SK-MEL-5 (cell line): ENCODE measurements at places on chromosomes 16 and 17. TPM values are rescaled to one million over a fixed set of nuclear protein-coding genes. Genes with fewer than 3 reads are reported as not detected.
A peak's percentile ranks its signal among the peaks of the same experiment; 100 is the strongest.

ZNF764 gene
- 4.1 and 4.9 TPM in 2 replicates for total RNA-seq

DNA sequence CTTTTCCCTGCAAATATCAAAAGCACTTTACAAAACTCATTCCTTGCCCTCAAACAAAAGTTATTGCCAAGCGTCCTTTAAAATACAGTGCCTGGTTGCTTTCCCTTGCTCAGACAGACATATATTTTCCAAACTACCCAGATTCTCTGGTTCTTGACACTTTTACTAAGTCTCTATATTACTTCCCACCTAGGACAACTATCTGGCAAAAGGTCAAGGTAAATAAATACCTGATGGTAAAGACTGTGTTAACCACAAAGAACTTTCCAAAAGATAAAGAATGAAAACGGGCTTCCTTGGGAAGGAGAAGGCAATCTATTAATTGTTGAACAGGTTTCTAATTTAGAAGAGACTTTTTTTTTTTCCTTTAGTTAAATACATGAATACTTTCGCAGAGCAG is 1.9 kb downstream of the HS3ST3A1 start:
- no peak for DNase-seq

KSR1 gene
- 4.4 and 4.7 TPM in 2 replicates for total RNA-seq

GRCh38 chr16:90008708-90009145 is 10.5 kb downstream of the DBNDD1 start:
- no peak for DNase-seq

- DNase-seq: peak; percentile 20
Measured at GRCh38 chr16:12646490-12647274, 157.0 kb downstream of the CPPED1 start.

DNA sequence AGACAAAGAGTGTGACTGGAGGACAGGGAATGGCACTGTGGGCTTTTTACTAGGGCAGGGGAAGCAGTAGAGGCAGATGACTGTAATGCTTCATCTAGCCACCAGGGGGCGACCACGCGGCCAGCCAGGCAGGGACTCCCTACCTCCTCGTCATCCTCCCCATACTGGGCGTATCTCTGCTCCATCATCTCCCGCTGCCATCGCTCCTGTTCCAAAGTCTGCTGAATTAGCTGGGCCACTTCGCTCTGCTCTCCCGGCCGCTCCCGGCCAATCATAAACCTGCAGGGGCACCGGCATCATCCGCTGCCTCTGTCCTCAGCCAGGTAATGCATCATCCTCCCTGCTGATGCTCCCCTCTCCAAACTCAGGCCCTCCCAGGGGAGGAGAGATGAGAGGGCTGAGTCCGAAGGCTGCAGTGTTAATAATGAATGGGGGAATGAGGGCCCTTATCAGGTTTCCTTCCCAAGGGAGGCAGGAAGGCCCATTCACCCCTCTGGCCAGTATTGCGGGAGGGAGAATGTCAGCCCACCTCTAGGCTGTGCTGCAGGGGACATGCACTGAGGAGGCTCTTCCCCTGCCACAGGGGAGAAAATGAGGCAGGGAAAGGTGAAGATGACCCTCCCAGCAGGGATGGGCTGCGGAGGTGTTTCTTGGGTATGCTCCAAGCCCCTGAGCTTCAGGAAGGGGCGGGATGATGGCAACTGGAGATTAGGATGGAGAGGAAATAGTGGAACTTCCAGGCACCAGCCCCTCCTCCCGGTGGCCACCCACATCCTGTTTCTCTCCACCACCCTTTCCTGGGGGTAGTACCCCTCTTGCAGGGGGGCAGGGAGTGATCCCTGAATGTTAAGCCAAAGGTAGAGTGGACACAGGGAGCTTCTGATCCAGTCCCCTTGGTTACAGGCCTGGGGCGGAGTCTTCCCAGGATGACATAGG is 10.3 kb upstream of the SAMD14 start:
- DNase-seq: peak; percentile 82

ABCA8 gene
- total RNA-seq: 30.7 and 33.8 TPM in 2 replicates

DNA sequence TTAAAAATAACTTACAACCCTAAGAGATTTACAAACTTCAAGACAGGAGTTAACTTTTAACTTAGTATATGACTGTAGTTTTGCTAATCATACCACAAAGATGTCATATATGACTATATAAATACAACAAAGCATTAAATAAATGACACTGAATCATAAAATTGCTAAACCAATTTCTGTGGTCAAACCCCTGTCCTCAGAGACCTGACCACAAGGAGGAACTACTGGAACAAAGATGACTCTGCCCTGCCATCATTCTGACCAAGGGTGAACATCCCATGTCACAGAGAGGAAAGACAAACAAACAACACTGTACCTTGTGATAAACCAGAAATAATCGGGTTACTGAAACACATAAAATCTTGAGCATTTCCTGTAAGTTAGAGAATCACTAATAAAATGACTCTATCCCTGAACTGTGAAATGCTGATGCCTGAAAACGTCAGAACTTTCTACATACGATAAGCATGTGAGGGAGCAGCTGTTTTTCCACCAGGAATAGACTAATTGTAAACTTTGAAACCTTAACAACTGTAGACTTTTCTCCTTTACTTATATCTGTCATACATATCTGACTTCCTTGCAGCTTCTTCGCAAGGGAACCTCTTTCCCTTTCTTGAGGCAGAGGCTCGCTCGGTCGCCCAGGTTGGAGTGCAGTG is 47.9 kb downstream of the WDR59 start:
- peak; percentile 45 for DNase-seq

DNA sequence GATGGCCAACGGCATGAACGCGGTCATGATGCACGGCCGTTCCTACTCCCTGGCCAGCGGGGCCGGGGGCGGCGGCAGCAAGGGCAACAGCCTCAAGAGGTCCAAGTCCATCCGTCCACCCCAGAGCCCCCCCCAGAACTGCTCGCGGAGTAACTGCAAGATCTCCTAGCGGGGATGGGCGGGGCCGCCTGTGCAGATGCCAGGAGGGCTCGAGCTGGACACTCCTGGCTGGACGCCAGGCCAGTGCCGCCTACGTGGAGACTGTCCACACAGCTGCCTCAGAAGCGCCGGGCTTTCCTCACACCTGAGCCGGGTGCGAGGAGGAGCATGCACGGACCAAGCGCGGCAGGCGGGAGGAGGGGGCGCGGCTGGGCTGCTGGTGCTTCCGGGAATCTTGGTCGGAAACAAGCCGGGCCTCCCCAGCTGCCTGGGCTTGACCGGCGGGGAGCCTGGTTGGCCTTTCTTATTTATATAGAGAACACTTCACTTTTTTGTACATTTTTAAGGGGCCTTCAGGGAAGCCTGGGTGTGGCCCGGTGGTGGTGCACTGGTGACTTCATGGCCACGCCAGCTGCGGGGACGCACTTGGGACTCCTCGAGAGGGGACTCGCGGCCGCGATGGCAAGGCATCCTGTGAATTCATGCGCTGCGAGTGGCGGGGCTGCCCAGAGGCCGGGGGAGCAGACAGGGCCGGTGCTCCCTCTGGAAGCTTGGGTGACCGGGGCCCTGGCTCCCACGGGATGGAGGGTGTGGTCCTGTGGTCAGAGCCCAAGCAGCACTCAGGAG is 3.1 kb upstream of the WFIKKN1 start:
- DNase-seq: no peak

LUC7L3 gene
- 29.4 and 38.2 TPM in 2 replicates for total RNA-seq

GRCh38 chr17:8781776-8782175 is 17.4 kb downstream of the MFSD6L start:
- no peak for DNase-seq

DNA sequence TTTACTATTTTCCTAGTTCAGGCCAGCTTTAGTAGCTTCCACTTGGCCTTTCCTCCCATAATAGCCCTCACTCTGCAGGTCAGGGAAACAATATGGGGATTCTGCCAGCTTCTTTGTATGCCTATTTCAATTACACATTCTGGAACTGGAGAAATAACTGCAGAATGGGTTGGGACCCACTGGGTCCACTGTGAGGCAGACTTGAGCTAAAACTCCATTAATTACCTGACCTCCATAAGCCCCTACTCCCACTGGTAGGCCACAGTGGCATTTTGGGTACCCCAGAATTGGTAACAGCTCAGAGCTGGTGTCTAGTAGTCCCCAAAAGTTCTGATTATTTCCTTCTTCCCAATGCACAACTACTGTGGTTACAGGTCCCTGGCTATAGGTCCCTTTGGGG is 16.7 kb upstream of the TENT4B start:
- DNase-seq: peak; percentile 21
